ENCODE measurements at places on chromosomes 6 and 20. TPM values are rescaled to one million over a fixed set of nuclear protein-coding genes. Genes with fewer than 3 reads are reported as not detected.

Gene ETV7
- total RNA-seq, result 0.13 TPM

Gene PCK1
- not detected for total RNA-seq

Gene PROKR2
- total RNA-seq, result not detected

Gene ADGRF4
- not detected for total RNA-seq

Gene SLC32A1
- total RNA-seq, result not detected

Gene MUC21
- not detected for total RNA-seq

Gene DNAH8
- not detected for total RNA-seq

Gene FNDC1
- total RNA-seq, result not detected

GRCh38 chr6:14417377-14417776, 299.8 kb downstream of the CD83 start:
- no peak for DNase-seq

DNA sequence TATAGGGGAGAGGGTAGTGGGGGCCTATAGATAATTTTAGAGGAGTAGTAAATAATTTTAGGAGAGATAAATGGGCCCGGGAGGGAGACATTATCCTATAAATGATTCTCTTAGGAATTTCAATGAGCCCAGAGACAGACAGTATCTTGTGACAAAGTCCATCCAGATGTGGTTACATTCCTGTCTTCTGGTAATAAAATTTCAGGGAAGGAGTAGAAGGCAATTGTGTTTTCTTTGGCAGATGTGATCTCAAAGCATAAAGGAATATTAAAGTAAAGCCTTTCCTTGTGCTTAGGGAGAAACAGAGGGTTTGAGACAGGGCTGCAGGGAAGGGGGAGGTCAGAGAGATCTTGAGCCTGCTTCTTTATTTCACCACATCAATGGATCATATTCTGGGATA, 979.8 kb upstream of the GJE1 start:
- peak; percentile 5 for DNase-seq

- DNase-seq, result peak; percentile 52
Measured at GRCh38 chr6:144340541-144341371, 55.6 kb downstream of the UTRN start.

DNA sequence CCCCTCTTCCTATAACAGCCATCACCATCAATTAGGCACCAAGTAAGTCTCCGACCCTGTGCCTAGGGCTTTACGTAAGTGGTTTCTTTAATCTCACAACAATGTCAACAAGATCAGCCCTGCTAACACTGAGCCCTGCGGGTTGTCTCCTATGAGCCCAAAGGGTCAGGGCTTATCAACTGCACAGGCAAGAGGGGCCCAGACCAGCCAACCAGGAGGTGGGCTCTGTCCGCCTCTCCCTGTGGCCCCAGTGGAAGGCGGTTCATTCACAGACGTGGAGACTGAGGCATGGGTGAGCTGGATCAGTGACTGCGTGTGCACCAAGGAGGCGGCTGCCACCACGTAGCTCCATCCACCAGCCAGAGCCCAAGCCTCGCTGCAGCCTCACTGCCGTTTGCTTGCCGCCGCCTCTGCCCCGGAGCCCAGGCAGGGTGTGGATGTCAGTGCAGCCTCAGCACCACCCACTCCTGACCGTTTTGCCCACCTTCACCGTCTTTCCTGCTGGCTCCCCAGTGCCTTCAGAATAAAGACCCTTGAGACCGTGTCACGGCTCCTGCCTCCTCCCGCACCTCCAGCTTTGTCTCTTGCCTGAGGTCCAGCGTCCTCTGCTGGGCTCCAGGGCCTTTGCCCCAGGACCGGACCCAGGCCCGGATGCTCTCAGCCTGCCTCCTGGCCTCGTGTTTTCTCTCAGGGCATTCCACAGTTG, 78.7 kb downstream of the DLL1 start:
- no peak for DNase-seq

DNA sequence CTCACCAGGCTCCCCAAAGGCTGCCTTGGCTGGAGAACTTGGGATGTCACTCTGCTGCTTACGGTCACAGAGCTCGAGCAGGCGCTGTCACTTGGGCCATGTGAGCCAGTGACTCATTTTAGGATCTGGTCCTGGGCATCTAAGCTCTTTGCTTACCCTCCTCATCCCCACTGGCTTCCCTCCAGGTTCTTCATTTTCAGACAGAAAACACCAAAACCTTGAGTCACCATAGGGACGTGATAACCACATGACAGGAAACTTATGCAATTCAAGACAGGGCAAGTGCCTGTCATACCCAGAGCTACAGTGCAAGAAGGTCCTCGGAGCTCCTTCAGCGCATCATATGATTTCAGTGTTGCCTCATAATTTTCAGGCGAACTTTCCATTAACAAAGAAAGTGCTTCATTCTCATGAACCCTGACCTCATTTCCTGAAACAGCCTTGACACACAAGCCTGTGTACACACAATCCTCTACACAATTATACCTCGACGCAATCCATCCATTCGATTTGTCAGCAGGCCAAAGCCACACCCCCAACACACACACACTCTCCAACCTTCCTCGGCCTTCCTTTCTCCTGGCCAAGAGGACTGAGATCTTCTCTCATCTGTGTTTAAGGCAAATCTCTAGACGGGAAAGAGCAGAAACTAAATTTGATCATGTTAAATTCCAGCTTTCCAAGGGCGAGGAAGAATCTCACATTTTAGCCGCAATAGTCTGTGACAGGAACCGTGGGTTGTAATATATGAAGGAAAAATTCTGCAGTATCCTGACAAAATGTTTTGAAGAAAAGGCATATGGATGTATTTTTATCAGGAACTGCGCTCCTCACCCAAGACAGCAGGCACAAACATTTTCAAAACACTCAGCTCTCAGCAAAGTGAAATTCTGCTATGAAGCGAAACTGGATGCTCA, 25.3 kb downstream of the TBC1D7 start:
- peak; percentile 95 for DNase-seq

GRCh38 chr6:158457616-158458278, 102.1 kb upstream of the TMEM181 start:
- DNase-seq, result no peak

GRCh38 chr6:35084041-35084491, 57.1 kb downstream of the TCP11 start:
- DNase-seq, result no peak

- no peak for DNase-seq
Measured at GRCh38 chr6:7262746-7263518, 50.1 kb downstream of the SSR1 start.

DNA sequence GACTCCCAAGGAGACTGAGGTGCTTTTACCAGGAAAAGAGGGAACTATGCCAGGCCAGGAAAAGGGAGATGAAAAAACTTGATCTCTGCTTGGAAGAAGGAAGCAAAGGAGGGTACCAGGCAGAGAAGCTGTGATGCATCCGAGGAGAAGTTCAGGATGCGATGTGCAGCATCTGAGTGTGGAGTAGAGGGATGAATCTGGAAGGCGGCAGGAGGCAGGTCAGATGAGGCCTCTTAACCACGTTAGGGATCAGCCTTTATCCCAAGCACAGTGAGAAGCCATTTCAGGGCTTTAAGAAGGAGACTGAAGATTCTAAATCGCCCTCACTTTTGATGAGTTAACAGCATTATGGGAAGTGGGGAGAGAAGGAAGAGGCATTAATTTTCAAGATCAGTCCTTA, 44.9 kb upstream of the EYA2 start:
- no peak for DNase-seq

- DNase-seq, result no peak
Measured at GRCh38 chr6:53641348-53641747, 24.2 kb downstream of the KLHL31 start.

DNA sequence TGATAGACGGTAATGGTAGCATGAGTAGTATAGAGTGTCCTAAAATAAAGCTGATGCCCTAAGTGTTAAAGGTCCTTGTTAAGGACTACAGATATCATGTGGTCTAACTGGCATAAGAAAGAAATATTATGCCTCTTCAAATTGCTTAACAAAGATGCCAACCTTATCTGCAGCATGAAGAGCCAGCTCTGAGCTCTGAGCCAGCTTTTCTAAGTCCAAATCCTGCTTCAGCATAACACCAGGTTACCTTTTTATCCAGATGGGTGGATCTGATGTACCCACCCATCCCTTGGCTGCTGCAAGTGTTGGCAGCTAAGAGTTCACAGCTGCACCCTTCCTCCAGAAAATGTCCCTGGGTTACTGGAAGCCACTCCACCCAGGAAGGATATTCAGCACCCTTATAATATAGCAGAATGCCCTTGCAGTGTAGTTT, 83.8 kb downstream of the TENT5A start:
- DNase-seq, result no peak

GRCh38 chr6:26312501-26313397, 52.2 kb upstream of the BTN3A2 start:
- DNase-seq, result peak; percentile 68

DNA sequence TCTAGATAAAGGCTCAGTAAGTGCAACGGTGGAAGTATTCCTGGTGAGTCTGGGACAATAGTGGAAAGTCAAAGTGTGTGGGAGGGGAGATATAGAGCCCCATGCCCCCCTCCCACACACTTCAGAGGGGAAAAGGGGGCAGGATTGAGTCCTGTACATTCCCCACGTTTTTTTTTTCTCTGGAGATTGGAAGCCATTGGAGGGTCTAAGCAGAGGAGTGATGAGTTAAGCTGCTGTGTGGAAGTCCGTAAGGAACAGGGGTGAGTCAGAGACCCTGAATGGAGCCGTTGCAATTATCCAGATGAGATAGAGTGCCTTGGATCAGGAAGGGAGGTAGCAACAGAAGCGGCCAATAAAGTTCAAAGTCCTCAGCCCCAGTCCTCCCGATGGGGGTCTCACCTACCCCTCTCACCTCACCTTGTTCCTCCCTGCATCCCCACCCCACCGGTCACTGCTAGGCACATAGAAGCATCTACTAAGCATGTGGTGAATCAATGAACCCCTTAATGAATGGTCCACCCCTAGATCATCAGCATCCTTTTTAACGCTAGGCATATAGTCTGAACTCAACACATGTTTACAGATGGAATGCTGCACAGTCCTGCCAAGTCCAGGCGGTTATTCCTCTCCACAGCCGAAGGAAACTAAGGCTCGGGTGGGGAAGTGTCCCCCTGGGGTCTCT, 662 bp upstream of the SLC9A8 start:
- peak; percentile 37 for DNase-seq

DNA sequence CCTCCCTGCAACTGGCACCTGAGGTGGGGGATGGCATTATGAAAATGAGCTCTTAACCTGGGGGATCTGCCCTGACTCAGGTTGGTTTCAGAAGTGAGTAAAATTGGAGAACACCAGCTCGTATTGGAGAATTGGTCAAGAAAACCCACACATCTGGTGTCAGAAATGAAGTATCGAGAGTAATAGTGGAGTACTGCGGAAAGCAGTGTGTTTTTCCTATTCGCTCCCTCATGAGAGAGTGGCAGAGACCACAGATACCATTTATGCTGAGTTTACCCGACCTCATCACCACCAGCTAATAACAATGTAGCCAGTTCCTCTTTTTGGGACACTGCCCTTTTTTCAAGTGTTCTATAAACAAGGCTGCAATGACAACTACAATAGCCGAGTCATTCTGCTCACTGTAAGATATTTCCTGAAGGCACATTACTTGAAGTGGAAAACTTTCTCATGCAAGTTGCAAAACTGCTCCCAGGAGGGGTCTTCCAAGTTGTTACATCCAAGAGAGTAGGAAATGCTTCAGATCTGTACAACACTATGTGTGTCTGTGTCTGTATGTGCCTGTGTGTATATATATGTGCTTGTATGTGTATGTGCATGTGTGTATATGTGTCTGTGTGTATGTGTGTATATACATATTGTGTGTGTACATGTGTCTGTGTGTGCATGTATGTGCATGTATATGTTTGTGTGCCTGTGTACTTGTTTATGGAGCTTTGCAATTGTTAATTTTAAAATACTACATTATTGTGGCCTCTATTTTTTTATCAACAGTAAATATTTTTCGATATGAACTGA, 106.0 kb upstream of the CST7 start:
- no peak for DNase-seq

- DNase-seq, result peak; percentile 6
Measured at GRCh38 chr6:78243519-78243918, 590.7 kb downstream of the MEI4 start.

DNA sequence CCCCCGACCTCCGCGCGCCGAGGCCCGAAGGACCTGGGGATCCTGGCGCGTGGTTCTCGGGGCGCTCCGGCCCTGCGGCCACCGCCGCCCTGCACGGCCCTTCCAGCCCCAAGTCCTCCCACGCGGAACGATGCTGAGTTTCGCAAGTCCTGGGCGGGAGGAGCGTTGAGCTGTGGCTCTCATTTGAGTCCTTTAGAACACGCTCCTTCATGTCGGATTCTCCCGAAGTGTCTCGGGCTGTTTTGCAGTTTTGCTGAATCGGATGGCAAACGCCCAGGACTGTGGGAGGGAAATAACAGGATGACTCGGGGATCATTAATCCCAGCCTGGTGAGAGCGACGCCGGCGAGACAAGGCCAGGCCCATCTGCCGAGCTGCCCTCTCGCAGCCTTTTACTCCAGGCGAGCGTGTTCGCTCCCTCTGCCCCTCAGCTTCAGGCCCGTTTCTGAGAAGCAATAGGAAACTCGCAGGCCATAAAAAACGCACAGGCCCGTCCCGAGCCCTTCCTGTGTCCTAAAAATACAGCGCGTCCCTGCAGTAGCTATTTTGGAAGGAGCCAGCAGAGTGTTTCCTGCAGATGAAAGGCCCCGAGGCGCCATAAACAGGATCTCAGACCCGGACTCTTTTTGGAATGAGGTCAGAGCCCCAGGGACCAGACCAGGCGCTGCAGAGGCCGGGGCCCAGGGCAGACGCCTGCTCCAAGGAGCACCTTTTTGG, 153.5 kb downstream of the DLL1 start:
- no peak for DNase-seq

GRCh38 chr20:50891138-50891537, 40.1 kb downstream of the ADNP start:
- DNase-seq, result no peak

- DNase-seq, result no peak
Measured at GRCh38 chr20:11882651-11883050, 35.0 kb upstream of the BTBD3 start.

GRCh38 chr6:3337521-3338350, 79.0 kb downstream of the PSMG4 start:
- no peak for DNase-seq

DNA sequence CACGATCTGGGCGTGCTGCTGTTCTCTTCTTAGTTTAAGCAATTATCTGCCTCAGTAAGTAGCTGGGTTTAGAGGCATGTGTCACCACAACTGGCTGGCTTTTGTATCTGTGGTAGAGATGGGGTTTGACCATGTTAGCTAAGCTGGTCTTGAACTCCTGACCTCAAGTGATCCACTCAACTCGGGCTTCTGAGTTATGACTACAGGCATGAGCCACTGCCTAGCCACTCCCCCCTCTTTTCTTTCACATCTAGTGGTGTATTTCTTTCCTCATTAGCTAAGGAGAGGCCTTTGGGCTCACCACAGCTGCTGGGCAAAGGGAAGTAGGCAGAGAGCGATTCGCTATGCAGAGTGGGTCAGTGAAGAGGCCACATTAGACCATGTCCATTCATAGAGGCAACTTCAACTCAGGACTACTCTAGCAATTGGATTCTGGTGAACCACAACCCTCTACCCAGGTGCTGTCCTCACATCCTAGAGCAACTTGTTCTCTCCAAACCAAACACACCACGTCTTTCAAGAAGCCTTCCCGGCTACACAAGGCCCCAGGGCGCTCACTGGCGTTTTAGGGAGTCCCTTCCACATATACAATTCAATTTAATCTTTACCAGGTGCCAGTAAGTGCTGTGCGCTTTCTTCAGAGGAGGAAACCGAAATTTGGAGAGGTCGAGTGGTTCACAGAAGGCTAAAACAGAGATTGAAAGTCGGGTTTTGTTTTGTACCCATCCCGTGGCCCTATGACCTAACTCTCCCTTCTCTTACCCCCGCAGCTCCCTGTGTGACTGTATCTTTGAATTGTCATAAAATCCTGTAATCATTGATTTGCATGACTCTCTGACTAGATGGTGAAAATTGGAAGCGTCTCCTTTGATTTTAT, 26.5 kb upstream of the GFOD1 start:
- no peak for DNase-seq
